Stimulated activated CD4-positive, alpha-beta T cell treated with anti-CD3 and anti-CD28 coated beads, TNF-alpha, amount 100 ng/mL, for 1 hour (primary cell): ENCODE measurements at places on chromosomes 6 and 20.

DNA sequence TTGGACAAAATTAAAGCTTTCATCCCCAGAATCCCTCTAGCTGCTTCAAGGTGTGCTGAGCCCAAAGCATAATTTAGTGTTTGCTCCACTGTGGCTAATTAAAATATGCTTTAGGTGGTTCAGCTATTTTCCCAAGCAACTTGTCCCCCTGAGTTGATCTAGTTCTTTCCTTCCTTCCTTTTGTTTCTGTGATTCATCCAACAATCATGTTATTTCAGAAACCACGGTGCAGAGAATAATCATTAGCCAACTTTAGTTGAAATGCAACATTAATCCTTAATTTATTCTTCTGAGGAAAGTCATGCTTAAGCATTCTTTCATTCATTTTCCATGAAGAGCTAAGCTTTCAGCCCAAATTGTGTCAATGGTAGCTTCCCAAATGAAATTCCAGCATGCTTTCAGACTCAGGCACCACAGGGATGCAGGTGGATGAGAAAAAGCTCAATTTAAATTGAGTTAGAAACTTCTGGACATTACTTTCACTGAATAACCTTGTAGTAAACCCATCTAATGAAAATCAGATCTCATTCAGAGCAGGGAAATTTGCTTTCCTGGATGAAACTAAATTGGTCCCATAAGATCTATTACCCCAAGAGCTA is 209.0 kb upstream of the NT5E start:
- DNase-seq = no peak

DNA sequence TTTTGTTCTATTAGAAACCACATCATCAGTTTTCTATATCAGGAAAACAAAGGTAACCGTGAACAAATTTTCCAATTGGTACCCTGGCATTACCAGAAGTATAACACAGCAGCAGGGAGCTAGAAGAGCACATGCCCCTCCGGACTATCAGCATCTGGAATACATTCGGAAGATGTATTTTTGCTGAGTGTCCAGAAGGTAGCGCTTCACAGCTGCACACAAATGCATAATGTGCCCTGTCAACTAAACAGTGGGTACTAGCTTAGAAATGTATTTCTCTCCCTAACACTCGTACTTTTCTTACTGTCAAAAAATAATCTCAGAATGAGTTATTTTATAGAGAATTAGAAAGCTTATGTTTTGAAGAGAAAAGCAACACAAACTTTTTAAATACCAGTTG is 77.6 kb downstream of the HUS1B start:
- DNase-seq = no peak

DNA sequence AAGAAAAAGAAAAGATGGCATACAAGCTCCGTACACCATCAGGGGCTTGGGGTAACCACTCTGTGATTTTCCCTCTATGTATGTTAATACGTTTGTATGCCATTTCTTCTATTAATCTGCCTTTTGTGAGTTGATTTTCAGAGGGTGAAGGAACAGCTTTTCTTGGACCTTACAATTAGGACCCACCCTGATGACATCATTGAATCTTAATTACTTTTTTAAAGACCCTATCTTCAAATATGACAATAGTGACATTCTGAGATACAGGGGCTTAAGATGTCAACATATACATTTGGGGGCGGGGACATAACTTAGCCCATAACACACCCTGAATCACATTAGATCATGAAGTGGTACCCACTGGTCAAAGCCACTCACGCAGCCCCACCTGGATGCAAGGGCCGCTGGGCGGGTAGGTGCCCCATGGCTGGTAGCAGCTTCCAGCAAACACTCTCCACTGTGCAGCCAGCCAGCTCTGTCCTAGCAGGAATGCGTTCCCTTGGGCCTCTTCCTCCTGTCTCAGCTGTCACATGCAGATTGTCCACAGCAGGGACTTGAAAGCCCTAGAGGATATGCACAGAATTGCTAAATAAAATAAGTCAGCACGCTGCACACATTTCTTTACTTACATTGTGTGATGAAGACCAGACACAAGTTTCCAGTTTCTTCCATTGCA is 74.5 kb downstream of the FOXF2 start:
- no peak for DNase-seq

DNA sequence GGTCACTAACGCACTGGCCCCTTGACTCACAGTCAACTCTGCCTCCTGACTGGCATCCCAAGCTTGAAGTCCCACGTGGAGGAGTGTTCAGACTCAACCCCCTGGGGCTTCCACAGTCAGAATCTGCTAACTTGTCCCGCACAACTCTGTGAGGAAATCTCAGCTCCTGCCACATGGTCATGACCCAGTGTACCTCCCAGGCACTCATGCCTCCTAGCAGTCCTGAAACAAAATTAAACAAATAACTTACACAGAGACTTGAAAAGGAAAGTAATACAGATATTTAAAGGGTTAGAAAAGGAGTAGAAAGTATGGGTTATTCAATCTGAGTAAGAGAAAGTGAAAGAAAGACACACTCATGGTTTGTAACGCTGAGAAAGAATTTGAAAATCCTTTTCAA is 134.9 kb downstream of the GMDS start:
- DNase-seq = no peak

GRCh38 chr6:145798530-145798929 is 16.1 kb downstream of the FBXO30 start:
- no peak for DNase-seq

DNA sequence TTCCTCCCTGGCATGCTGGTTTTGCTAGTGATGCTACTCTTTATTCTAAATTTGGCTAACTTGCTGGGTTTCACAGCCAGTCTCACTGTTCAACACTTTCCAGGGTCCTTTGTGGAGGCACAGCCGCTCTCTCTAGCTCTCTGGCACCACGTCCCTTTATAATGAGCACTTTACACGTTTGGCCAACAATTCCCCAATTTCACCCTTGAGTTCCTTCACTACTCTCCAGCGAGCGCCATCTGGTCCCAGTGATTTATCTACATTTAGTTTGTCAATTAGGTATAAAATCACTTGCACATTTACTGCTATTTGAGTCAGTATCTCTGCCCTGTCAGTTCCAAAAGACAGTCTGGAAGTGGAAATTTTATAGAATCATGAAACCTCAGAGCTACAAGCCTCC is 241.9 kb upstream of the MOCS1 start:
- DNase-seq = no peak

- no peak for DNase-seq
Observed at GRCh38 chr6:68988698-68989097, 353.6 kb downstream of the ADGRB3 start.

GRCh38 chr20:6814945-6815344 is 47.5 kb downstream of the BMP2 start:
- DNase-seq = no peak

DNA sequence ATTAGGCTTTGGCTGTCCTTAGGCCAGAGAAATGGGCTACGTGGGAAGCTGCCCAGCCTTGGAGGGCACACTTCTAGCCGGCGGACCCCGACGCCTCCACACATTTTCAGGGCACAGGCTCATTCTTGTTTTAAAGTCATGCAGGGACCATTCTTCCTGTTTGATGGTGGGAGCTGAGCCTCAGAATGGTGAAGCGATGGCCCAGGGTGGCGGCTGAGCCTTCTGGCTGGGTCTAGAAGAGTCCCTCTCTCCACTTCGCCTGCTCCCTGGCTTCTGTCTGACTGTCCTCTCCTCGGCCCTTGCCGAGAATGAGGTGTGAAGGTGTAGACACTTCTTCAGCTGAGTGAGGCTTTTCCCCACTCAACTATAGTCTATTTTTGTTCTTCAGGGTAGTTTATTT is 114.4 kb downstream of the SULF2 start:
- no peak for DNase-seq

GRCh38 chr6:81769824-81770223 is 17.3 kb upstream of the TENT5A start:
- no peak for DNase-seq

DNA sequence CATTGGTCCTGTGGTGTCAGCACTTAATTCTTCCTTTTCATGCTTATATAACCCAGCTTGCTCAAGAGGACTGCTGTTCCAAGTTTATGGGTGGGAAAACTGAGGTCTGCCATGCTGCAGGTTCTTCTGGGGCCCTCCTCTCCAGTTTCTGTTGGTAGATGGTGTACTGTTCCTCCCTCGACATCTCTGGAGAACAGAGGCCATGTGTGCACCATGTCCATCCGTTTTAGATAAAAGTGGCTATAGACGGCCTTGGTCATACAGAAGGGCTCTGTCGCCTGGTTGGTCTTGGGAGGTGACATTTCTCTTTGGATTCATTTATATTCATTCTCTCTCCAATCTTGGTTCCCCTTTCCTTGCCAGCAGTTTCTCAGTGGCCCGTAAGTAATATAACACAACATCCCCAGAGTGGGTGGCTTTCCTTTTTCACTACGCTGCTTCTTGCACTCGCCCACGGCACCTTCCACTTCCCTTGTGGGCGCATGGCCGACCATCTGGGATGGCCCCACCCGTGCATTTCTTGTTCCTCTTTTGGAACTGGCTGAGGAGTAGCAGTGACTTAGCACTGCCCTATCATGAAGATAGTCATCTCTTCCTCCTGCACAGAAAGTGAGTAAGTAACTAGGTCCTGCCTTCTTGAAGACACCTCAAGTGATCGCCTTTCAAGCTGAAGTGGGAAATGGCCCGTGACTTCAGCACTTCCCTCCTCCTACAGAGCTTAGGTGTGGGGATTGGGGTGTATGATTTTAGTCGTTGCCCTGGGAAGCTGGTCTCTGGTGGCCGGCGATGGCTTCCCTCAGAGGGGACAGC is 94.2 kb downstream of the RREB1 start:
- DNase-seq = no peak
